CD14-positive monocyte (primary cell): ENCODE measurements at places on chromosomes 2 and 18.

DNA sequence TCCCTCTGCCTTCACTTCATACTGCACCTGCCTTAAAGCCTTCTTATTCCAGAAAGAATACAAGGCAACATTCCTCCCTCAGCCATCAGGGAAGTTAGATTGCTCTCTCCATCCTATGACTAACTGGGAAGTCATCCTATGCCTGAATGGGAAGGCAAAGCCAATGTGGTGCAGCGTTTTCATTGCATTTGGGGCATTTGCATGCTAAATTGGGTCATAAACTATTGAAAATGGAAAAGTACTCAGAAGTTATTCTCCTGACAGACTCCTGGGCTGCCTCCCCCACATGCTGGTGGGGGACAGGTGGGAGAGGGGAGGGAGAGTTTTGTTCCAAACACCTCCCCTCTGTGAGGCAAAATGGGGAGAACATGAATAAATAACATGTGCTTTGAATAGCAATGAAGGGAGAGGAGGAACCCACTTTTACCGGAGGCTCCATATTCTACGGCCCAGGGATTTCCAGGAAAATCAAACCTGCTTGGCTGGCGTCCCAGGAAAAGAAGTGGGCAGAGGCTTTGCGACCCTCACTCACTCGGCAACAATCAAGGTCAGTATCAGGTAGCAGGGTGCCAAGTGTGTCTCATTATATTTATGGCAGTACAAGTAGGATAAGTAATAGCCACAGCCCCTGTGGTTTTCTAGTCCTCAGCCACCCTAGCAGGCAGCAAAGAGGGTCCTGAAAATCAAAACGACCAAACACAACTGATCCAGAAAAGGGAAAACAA is 84.1 kb downstream of the BOD1L2 start:
- DNase-seq = no peak

DNA sequence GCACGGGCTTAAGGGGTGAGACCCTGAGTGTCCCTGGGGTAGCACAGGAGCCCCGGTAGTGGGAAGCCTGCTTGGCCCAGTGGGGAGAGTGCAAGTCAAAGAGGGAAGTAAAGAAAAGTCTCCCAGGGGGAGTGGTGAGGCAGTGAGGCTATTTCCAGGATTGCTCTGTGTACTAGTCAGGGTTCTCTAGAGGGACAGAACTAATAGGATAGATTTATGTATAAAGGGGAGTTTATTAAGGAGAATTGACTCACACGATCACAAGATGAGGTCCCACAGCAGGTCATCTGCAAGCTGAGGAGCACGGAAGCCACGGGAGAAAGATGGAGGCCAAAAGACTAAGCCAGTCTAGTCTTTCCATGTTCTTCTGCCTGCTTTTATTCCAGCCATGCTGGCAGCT is 45.5 kb downstream of the CMPK2 start:
- DNase-seq = no peak

GRCh38 chr2:38599706-38600105 is 3.0 kb downstream of the HNRNPLL start:
- DNase-seq = no peak

- DNase-seq = no peak
Measured at GRCh38 chr2:79910643-79911042, 393.9 kb downstream of the LRRTM1 start.
